ENCODE measurements at places on chromosomes 11 and 22. TPM values are rescaled to one million over a fixed set of nuclear protein-coding genes. Genes with fewer than 3 reads are reported as not detected.
A peak's percentile ranks its signal among the peaks of the same experiment; 100 is the strongest.

- DNase-seq, result peak; percentile 37
These were observed 14.5 kb downstream of the PCSK7 start for GRCh38 chr11:117217141-117218084.

- DNase-seq, result peak; percentile 47
These were observed 49.8 kb downstream of the NAT10 start for GRCh38 chr11:34155057-34155756.

DNA sequence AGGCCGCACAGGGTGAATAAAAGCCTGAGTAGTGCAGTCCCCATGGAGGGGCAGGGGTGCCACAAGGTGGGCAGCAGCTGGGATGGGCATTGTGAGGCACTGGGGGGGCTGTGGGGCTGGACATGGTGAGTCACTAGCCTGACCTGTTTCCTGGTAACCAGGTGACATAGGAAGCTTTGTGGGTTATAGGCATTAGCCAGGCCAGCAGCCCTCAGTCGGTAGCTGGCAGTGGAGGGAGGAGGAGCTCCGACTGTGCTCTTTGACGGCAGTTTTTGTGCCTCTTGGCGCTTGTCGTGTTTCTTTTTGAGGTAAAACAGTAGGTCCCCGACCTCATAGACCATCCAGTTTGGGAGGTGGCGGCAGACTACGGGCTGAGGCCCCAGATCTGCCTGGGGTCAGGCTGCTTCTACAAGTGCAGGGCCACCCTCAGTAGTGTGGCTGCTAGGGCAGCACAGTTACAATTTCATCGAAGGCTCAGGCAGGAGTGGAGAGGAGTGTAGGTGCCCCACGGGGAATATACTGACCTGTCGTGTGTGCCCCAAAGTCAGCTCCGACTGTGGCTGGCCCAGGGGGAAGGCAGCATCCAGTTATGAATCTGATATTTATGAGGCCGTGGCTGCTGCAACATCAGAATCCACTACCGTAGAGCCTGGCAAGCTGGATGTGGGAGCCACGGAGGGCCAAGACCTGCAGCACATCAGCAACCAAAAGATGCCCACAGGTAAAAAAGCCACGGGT lies 107.7 kb downstream of the CRYBB2 start:
- no peak for DNase-seq

GRCh38 chr11:10050561-10050960 lies 243.5 kb downstream of the SBF2 start:
- DNase-seq, result no peak

- DNase-seq, result no peak
These were observed 173.7 kb downstream of the ADAMTS15 start for GRCh38 chr11:130622141-130622542.

DNA sequence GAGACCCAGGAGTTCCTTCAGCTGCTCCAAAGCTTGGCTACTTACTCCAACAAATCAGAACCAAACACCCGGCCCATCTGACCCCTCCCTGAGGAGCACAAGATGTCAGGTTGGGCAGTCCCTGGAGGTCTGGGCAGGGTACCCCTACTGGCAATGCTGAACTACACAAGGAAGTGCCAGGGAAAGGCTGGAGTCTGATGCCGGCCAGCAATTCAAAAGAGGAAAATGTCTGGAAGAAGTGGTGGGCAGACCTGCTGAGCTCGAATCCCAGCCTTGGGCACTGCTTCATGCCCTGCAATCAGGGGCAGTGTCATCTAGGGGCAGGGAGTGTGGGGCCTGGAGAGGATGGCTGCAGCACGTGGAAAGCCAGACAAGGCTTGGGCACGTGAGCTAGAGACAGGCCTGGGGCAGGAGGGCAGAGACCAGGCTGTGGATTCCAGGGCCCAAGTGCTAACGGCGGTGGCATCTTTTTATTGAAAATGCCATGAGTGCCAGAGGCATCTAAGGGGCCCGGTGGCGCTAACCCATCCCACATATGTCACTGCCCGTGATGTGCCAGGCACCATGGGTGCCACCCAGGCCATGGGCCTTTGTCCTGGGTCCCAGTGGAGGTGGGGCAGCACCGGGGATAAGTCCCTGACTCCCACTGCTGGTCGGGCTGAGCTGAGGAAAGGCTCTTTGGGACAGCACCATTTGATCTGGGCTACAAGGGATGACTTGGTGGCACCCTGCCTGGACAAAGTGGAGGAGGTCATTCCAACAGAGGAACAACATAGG lies 97.9 kb upstream of the PITPNB start:
- DNase-seq, result peak; percentile 17

GRCh38 chr11:65121447-65121864 lies 478 bp downstream of the FAU start:
- no peak for DNase-seq

- no peak for DNase-seq
These were observed 41.3 kb downstream of the ADAMTS15 start for GRCh38 chr11:130489716-130490115.

DNA sequence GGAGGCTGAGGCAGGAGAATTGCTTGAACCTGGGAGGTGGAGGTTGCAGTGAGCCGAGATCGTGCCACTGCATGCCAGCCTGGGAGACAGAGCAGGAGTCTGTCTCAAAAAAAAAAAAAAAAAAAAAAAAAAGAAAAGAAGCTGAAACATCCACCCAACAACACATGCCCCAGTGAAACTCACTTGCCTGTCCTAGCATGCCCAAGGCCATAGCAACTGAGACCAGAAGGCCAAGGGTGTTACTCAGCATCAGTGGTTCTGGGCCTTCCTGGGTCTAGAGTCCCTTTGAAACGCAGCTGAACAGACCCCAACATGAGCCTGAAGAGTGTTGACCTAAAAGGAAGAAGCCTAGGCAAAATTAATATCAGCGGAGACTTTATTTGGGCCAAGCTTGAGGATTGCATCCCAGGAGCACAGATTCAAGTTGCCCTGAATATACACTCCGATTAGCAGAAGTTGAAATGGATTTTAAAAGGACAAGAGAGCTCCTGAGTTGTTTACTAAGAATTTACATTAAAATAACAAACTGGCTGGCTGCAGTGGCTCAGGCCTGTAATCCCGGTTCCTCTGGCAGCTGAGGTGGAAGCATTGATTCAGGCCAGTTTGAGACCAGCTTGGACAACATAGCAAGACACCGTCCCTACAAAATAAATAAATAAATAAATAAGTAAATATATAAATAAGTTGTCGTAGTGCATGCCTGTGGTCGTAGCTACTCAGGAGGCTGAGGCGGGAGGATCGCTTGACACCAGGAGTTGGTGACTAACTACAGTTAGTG lies 7.0 kb downstream of the PRDX5 start:
- no peak for DNase-seq

GRCh38 chr22:36136988-36137387 lies 23.6 kb downstream of the APOL3 start:
- no peak for DNase-seq

GRCh38 chr11:86977441-86978050 lies 22.4 kb upstream of the FZD4 start:
- no peak for DNase-seq

DNA sequence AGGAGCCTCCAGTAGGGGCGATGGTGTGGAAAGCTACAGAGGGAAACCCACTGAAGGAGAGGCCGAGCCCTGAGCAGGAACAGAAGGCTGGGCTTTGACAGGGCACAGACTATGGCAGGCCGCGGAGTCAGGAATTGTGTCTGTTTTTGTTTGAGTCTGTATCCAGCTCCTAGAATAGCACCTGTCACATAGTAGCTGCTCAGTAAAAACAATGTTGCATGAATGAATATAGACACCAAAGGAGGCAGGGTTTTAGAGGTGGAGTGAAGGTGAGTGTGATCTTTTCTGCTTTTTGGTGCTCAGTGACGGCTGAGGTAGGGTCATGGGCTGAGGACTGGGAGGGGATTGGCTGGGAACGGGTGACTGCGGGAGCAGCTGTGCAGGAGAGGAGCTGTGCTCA lies 18.5 kb upstream of the APOBEC3A start:
- no peak for DNase-seq

GRCh38 chr22:19352217-19352616 lies 60.7 kb upstream of the CLTCL1 start:
- no peak for DNase-seq

DNA sequence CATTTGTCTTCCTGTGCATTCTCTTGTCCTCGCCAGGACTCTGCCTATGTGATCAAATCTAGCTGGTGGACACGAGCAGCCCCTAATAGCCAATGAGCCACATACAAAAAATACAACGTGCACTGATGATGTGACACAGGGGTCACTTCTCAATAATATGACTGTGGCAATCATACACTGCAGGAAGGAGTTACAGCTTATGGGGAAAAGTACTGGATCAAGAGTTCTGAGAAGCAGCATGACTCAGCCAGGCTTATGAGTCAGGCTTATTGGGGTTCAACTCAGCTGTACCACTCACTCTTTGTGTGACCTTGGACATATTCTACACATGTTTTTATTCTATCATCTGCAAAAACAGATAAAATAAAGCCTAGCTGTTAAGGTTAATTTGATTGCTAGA lies 889.4 kb upstream of the TENM4 start:
- no peak for DNase-seq

DNA sequence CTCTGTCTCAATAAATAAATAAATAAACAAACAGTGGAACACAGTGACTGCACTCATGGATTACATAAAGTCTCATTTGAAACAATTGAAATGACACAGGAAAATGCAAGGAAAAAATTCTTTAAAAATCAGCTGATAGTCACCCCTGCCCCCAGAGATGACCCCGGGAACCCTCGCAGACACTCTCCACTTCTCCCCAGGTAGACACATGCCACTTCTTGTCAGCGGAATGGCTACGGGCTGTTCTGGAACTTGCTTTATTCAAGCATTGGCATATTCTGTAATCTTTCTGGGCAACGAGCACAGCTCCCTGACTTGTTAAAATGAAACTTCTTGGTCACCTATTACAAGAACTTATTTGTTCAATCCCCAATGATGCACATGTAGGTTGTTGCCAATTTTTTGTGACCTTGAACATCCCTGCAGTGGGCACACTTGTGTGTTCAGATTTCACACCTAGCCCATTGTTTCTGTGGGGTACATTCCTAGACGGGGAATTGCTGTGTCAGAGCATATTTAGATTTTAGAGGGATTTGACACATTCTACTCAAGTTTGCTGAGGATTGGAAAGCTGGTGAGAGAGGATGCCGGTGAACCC lies 32.8 kb downstream of the MYEOV start:
- DNase-seq, result no peak

DNA sequence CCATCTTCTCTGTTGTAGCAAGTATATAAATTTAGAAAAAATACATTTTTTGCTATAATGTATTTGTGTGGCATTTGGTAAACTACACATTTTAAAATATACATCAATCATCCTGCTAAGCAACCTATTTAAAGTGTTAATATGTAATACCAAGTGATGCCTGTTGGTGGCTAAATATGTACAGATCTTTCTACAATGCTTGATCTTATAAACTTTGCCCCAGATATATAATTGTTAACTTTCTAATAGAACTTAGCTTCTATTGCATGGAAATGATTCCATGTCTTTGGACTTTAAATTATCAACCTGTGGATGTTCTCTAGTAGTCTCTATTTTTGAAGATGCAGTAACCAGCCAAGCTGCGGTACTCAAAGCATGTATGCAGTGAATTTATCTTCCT lies 1260.4 kb upstream of the RAG2 start:
- no peak for DNase-seq

DNA sequence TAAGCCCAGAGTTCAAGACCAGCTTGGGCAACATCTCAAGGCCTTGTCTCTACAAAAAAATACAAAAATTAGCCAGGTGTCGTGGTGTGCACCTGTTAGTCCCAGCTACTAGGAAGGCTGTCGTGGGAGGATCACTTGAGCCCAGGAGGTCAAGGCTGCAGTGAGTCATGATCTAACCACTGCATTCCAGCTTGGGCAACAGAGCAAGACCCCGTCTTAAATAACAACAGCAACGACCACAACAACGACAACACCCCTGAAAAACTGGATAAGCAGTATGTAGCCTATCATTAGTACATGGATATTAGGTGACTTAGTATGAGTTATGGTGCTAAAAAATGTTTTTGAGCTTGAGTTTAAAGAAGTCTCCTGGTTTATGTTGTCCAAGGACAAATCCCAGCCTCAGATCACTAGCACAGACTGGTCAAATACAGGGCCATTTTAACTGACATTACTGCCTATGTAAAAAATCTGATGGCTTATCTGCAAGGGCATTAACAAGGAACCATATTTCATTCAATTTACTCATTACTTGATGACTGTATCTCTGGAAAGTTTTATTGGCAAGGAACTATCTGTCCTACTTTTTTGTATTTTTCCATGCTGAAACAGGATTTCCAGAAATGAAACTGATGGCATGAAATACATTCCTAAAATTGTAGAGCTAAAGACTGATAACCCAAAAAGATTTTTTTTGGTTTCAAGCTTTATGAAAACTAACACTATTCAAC lies 23.4 kb downstream of the C2CD3 start:
- DNase-seq, result no peak

DNA sequence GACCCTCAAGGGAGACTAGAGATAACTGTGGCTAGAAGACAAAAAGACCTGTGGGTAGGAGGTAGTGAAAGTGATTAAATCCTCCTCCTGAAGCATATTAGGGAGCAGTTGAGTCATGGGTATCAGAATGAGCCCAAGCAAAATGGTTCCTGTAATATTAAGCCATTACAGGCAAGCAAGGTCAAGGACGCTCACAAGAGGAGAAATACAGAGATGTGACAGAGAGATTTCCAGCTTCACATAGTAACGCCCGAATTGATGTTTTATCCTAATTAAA lies 77.7 kb downstream of the FAM76B start:
- DNase-seq, result no peak

DNA sequence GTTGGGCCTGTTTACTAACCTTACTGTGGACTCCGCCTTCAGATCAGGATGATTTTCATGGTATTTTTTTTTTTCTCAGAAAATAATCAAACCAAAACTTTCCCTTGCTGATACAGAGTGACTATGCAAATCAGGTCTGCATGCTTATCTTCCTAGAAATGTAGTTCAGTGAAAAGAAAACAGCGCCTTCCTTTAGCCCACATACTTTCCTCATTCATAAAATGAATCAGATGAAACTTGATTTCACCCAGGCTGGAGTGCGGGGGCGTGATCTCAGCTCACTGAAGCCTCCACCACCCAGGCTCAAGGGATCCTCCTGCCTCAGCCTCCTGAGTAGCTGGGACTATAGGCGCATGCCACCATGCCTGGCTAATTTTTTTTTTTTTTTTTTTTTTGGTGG lies 26.0 kb downstream of the ZNRF3 start:
- no peak for DNase-seq

DNA sequence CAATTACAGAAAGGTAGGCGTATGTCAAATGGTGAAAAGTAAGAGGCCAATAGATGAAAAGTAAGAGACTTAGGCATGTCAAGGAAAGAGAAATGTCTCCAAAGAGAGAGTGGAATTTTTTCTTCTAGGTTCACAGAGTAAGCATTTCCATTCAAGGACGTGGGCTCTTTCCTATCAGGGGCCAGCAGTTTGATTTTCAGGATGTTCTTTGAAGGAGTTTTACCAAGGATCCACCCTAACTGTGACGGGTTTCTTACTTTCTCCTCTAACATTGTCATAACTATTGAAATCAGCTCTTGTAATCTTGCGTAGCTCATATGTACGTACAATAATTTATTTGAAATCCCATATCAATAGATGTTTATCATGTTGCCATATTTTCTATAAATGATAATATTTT lies 2112.2 kb upstream of the RAG2 start:
- DNase-seq, result no peak

The MS4A8 gene
- polyA plus RNA-seq, result not detected

The RIMBP3B gene
- not detected for polyA plus RNA-seq

The OR4D5 gene
- not detected for polyA plus RNA-seq

The SOX6 gene
- polyA plus RNA-seq, result 0.61 TPM

The KLHL35 gene
- 0.35 TPM for polyA plus RNA-seq

The TMPRSS13 gene
- 0.05 TPM for polyA plus RNA-seq

The PRR5L gene
- 13.8 TPM for polyA plus RNA-seq

The SAA2 gene
- polyA plus RNA-seq, result not detected

The ARL2 gene
- polyA plus RNA-seq, result 86.3 TPM

The SHANK2 gene
- 0.23 TPM for polyA plus RNA-seq

The RAG2 gene
- not detected for polyA plus RNA-seq
